ENCODE measurements at places on chromosomes 4 and X. TPM values are rescaled to one million over a fixed set of nuclear protein-coding genes. Genes with fewer than 3 reads are reported as not detected.

GRCh38 chr4:127486248-127486647 lies 146.5 kb upstream of the INTU start:
- no peak overlapping the region for H3K4me3 ChIP-seq
- no peaks in the 10 kb centered on the region for H3K27me3 ChIP-seq
- no peaks in the 10 kb centered on the region for H3K36me3 ChIP-seq
- H3K27ac ChIP-seq: no peak overlapping the region

GRCh38 chrX:44314808-44315207 lies 28.7 kb downstream of the EFHC2 start:
- peaks cover 1% of the 10 kb centered on the region for H3K4me1 ChIP-seq
- no peaks in the 10 kb centered on the region for H3K27me3 ChIP-seq
- H3K27ac ChIP-seq: no peak overlapping the region
- no peak for DNase-seq

GRCh38 chrX:133229361-133229760 lies 11.2 kb upstream of the TFDP3 start:
- no peak overlapping the region for H3K4me3 ChIP-seq
- no peak overlapping the region for H3K27ac ChIP-seq
- DNase-seq: no peak

DNA sequence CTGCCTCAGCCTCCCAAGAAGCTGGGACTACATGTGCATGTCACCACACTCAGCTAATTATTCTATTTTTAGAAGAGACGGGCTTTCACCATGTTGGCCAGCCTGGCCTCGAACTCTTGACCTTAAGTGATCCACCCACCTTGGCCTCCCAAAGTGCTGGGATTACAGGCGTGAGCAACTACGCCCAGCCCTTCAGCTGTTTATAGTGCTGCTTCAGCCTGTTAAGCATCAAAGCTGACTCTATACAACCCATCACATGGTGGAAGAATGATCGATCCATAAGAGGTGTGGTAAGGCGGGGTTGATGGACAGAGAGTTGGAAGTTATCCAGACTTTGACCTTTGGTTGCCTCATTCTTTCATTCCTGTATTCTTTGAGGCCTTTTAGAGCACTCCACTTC lies 56.2 kb upstream of the RAPGEF2 start:
- no peak overlapping the region for H3K27ac ChIP-seq
- H3K4me3 ChIP-seq: no peak overlapping the region
- peaks cover 1% of the 10 kb centered on the region for H3K4me1 ChIP-seq
- H3K36me3 ChIP-seq: no peaks in the 10 kb centered on the region
- no peaks in the 10 kb centered on the region for H3K27me3 ChIP-seq

TNMD gene
- total RNA-seq: 1.4 TPM

UGT2B11 gene
- total RNA-seq: not detected

TEX28 gene
- not detected for total RNA-seq

CXCL3 gene
- 0.25 TPM for total RNA-seq

Data from ovary (tissue), 10 donors.